Right atrium auricular region (tissue), 2 donors: ENCODE measurements at places on chromosomes 5 and 9. TPM values are rescaled to one million over a fixed set of nuclear protein-coding genes. Genes with fewer than 3 reads are reported as not detected.

Gene CFAP90
- not detected for total RNA-seq

DNA sequence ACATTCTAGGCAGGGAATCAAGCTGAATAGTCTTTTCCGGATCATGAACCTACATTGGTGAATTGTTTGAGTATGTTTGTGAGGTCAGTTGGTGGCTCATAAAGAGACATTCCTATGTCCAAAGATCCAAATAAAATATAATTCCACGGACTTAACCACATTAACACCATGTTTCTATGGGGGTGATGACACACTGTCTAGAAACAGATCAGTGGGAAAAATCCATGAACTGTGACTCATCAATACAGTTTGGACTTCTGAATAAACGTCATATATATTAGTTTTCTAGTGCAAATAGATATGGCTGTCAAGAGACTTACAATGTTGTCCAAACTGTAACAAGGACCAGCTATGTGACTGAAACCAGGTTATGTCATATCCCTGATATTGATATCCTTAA lies 509.9 kb upstream of the TYRP1 start:
- H3K4me1 ChIP-seq: no peaks in the 10 kb centered on the region
- no peak overlapping the region for H3K27ac ChIP-seq
- H3K4me3 ChIP-seq: no peak overlapping the region
- H3K27me3 ChIP-seq: no peaks in the 10 kb centered on the region
- H3K36me3 ChIP-seq: no peaks in the 10 kb centered on the region
- no peak for DNase-seq

Gene COL23A1
- 6.8 TPM for total RNA-seq

GRCh38 chr9:26951794-26952193 lies 4.4 kb upstream of the IFT74 start:
- no peaks in the 10 kb centered on the region for H3K27me3 ChIP-seq
- peaks cover 16% of the 10 kb centered on the region for H3K4me1 ChIP-seq
- H3K4me3 ChIP-seq: no peak overlapping the region
